Left renal pelvis (tissue), 4 donors: ENCODE measurements at places on chromosomes 13 and 19. TPM values are rescaled to one million over a fixed set of nuclear protein-coding genes. Genes with fewer than 3 reads are reported as not detected.
A peak's percentile ranks its signal among the peaks of the same experiment; 100 is the strongest.

TSC22D1 gene
- 255 TPM for polyA plus RNA-seq

SIGLEC11 gene
- 4.9 TPM for polyA plus RNA-seq

DACH1 gene
- polyA plus RNA-seq = 118 TPM

CD79A gene
- 0.82 TPM for polyA plus RNA-seq

CFAP97D2 gene
- polyA plus RNA-seq = not detected

TBXA2R gene
- 3.8 TPM for polyA plus RNA-seq

LHB gene
- polyA plus RNA-seq = 0.47 TPM

DNA sequence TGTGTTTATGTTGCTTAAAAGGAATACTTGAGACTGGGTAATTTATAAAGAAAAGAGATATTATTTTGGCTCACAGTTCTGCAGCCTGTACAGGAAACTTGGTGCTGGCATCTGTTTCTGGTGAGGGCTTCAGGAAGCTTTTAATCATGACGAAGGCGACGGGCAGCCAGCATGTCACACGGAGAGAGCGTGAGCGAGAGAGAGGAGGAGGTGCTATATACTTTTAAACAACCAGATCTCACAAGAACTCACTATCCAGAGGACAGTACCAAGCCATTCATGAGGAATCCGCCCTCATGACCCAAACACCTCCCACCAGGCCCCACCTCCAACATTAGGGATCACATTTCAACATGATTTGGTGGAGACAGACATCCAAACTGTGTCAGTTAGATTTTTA, 163.4 kb upstream of the TSC22D1 start:
- no peak for DNase-seq

DNA sequence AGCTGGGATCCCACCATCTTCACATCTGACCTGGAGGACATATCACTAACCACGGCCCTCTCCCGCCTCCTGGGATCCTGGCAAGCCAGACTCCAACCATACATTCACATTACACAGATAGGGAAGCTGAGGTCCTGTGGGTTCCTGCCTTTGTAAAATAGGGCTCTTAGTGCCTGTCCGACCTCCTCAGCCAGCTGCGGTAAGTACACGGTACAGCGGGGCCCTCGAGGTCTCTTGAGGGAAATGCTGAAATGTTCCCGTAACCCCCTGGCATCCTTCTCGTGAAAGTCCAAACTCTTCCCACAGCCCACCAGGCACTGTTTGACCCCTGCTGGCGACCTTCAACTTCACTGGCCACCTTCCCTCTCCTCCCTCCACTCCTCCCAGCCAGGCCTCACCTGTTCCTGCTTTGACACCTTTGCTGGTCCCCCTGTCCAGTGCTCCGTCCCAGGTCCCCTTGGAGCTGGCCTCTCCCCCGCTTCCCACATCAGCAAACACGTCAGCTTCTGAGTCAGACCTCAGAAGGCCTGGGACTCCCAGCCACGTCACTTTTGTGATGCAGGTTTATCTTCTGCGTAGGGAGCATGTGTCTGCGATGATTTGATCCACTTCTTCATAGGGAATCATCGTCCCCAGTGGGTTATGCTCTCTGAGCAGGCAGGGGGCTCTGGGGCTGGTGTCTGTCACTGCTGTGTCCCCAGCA, 8.8 kb upstream of the GNG7 start:
- DNase-seq = no peak

- no peak for DNase-seq
Measured at GRCh38 chr19:40519352-40520322, 52.8 kb downstream of the SPTBN4 start.

- no peak for DNase-seq
Measured at GRCh38 chr13:97226013-97226412, 3.9 kb downstream of the MBNL2 start.

DNA sequence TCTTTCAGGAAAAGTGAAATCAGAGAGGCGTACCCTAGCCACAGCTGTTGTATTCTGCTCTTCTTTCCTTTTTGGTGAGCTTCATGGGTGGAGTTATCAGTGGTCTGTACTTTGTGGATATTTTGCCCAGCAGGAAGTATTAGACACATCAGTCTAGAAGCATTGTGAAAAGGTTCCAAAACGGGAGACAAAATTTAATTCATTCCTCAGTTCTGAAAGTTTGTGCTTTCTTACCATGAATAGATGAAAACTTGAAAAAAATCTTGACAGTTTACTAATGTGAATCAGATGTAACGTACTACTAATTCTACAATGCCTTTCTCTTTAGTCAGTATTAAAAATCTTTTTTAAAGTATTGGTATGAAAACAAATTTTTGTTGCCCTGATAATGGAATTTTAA, 116.8 kb downstream of the DNAJC3 start:
- no peak for DNase-seq

- DNase-seq = no peak
Measured at GRCh38 chr13:42746866-42747265, 34.5 kb upstream of the FAM216B start.

DNA sequence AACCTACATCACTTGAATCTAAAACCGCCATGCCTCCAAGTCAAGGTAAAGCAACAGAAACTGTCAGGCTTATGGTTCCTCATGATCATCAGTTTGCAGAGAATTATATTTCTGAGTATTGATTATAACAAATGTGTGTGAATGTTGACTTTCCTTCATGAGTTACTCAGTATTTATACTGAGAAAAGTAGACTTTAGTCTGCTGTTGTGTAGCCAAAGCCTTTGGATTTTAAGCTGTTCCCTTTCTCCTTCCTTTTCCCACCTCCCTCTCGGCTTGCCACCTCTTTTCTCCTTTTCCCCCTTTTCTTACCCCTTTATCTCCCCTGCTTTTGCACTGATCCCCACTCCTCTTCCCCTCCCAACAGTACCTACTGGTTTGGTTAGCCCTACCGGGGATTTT, 20.7 kb upstream of the GPR18 start:
- no peak for DNase-seq

DNA sequence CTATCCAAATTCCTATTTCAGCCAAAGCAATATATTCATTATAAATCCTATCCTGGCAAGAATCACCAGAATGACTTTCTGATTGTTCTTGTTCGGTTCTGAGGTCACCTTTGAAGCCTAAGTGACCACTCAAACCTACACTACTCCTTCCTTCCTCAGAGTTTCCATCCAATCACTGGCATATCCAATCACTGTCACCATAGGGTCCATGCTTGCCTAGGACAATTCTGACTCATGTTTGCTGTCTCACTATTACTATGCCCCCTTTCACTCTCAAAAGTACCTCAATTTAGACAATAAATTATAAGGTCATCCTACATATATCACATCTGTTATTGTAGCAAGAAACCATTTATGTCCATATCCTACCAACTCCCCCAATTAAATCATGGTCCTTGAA, 58.9 kb downstream of the UBL3 start:
- no peak for DNase-seq

GRCh38 chr13:45859705-45860104, 8.2 kb upstream of the SIAH3 start:
- DNase-seq = no peak

GRCh38 chr13:78022164-78022877, 103.7 kb upstream of the EDNRB start:
- no peak for DNase-seq

GRCh38 chr19:3880471-3881271, at the start of gene ATCAY:
TSS of gene ATCAY (plus strand) at chr19:3880685. CDS start at chr19:3885768, 5,083 bp downstream.
- no peak for DNase-seq

GRCh38 chr13:96181911-96182310, 92.0 kb downstream of the HS6ST3 start:
- DNase-seq = peak; percentile 14
